Fibroblast of skin of right quadriceps (primary cell): ENCODE measurements at places on chromosomes 4 and X.
A peak's percentile ranks its signal among the peaks of the same experiment; 100 is the strongest.

DNA sequence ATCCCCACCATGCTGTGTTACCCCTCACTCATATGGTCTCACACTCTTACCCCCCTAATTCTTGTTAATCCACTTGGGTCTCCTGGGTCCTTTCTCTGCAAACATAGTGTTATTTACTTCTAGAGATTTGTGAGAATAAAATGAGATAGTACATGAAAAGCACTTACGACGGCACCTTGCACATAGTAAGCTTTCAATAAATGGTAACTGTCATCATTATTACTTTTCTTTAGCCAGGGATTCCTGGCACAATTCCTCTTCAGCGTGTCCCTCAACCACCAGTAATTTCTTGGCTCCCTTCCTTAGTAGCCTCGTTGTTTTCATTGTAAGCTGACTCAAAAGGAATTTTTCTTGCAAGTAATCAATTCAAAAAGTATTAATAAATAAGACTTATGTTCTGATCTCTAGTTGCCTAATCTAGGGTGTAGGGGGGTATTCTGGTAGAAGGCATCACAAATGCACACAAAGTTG is 30.1 kb upstream of the RBMX start:
- DNase-seq: no peak

GRCh38 chrX:130212371-130212770 is 40.6 kb downstream of the RAB33A start:
- DNase-seq: no peak

GRCh38 chrX:39779952-39780783 is 317.6 kb downstream of the BCOR start:
- DNase-seq: no peak

DNA sequence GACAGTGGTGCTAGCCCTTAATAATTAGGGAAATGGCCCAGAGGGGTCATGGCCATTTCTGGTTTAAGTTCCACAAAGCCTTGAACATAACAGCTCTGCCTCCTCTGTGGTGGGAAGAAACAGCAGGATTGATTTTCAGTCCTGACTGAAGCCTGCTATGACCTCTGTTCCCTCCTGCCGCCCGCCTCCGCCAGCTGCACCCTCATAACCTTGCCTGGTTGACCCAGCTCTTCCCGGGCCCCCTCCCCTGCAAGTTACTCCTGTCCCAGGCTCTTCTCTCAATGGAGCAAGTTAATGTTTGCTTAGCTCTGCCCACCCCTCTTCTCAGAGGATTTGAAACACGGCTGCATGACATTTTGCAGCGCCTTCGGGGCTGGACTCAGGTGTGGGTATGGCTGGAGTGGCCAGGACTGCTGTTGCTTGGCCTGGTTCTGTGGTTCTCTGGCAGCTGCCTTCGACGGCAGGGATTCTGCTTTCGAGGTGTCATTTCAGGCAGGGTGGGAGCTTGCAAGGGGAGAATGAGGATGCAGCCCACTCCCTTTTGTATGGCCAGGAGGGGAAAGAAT is 27.3 kb downstream of the BCORL1 start:
- DNase-seq: no peak

- DNase-seq: no peak
Measured at GRCh38 chr4:7649411-7649740, 214.6 kb upstream of the PSAPL1 start.

DNA sequence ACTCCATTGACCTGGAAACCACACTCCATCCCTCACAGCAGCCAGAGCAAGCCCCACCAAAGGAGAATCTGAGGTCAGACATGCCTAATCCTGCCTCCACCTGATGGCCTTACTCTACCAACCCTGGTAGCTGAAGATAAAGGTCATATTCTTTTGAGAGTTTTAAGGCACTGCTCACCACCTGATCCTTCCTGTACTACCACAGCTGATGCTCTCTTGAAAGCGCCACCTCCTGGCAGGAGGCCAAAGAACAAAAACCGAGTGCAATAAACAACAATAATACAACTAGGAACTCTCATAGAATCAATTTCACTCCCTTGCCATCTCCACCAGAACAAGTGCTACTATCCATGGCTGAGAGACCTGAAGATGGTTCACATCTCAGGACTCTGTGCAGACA is 301.6 kb downstream of the NAF1 start:
- DNase-seq: no peak

GRCh38 chr4:70515367-70516250 is 2.8 kb upstream of the AMTN start:
- peak; percentile 9 for DNase-seq

- DNase-seq: no peak
Measured at GRCh38 chr4:4323705-4324534, 33.9 kb downstream of the ZBTB49 start.

DNA sequence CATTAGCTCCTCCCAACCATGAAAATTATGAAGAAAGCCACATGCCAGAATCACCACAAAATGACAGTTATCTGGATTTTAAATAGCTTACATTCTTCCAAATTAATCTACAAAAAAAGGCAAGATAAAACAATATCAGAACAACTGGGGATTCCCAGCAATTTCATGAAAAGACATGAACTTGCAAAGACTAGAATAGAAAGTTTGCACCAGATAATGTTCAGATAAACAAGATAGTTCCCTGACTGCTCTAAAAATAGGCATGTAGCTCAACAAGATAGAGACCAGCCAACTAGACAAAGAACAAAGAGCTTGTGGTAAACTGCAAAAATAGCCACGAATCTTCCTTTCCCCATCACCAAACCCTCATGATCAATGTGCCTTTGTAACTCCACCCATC is 30.3 kb upstream of the DDX53 start:
- peak; percentile 22 for DNase-seq

GRCh38 chrX:140744085-140744484 is 34.5 kb downstream of the LINC00632 start:
- DNase-seq: no peak

- peak; percentile 97 for DNase-seq
Measured at GRCh38 chr4:107283587-107284559, 247.8 kb upstream of the DKK2 start.

DNA sequence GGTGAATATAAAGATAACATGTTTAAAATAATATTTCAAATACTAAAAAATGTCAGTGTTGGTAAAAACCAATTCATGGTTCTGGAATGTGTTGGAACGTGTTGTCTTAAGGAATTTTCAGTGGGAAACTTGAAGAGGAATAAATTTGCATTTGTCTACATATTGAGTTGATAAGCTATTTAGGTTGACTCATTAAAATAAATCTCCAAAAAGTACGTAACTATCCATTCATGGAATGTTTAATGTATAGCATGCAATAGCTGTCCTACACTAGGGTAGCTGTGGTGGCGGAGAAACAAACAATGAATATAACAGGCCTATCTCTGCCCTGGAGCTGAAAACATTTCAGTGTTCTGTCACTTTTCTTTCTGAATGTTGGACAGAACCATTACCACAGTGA is 20.3 kb downstream of the SHISA3 start:
- peak; percentile 79 for DNase-seq

GRCh38 chr4:129326571-129327460 is 230.9 kb downstream of the C4orf33 start:
- no peak for DNase-seq
